ENCODE measurements at places on chromosomes 13 and 19.

DNA sequence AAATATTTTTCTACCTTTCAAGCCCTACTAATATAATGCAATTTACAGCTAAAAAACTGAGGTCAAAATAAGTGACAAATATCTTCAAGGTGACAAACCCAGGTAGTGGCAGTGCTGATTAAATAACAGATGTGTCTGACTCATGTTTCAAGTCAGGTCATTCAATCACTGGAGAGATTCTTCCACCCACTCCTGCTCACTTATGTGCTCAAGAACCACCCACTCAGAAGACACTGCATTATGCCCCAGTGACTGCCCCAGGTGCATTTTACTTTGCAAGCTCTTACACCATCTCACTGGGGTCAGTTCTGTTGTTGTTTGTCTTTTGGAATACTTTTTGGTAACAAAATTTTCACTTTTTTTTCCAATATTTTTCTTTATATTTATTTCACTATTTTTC lies 2.2 kb downstream of the ZNF100 start:
- DNase-seq: no peak

- DNase-seq: peak; percentile 65
Measured at GRCh38 chr19:35268536-35269437, at the start of gene USF2. Gene USF2, plus strand, starts transcription at chr19:35268962. Its CDS starts 140 bp downstream, at chr19:35269102.

DNA sequence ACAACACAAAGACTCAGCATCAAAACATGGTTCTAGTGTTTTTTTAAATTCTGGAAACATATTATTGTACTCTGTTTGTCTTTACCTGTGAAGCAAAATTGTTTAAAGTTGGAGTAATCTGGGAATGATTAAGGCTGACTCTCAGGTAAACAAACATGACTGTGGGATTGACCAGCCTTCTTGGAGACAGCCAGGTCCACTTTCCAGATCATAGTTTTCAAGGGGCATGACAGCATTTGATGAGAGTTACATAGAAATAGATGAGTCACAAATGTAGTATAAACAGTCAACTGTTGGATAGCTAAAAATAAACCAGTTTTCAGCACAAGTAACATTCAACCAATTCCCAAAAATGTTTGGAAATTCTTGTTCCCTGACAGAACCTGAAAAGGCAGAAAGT lies 1680.9 kb downstream of the OLFM4 start:
- DNase-seq: no peak

- DNase-seq: no peak
Measured at GRCh38 chr13:20342311-20342710, 110.2 kb upstream of the GJB6 start.

- no peak for DNase-seq
Measured at GRCh38 chr13:52950436-52950956, 78.1 kb upstream of the OLFM4 start.

DNA sequence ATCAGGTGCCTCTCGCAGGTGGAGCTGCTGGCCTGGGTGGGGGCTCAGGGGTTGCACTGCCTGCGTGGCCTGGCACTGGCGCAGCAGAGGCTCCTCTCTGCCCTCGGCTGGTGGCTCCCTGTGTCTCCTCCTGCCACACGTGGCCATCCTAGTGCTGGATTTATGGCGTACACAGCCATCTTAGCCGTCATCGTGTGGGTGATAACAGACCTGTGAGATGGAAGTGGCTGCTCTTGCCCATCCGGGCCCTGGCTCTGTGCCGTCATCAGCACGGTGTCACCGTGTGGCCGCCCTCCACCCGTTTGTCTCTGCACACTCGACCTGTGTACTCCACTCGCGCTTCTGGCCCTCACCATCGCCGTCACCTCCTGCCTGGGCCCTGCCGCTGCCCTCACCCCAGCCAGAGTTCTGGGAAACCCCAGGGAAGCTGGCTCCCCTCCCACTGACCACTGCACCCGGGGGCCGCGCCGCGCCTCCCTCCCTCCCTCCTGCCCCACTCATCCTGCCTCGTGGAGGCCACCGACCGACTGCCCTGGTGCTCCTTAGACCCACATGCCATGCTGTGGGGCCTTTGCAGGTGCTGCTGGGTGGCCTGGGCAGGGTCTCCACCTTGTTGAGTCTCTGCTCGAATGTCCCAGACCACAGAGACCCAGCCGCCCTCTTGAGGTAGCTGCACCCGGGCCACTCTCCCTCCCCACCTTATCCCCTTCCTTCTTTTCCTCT lies 29.5 kb downstream of the TMEM255B start:
- DNase-seq: no peak

DNA sequence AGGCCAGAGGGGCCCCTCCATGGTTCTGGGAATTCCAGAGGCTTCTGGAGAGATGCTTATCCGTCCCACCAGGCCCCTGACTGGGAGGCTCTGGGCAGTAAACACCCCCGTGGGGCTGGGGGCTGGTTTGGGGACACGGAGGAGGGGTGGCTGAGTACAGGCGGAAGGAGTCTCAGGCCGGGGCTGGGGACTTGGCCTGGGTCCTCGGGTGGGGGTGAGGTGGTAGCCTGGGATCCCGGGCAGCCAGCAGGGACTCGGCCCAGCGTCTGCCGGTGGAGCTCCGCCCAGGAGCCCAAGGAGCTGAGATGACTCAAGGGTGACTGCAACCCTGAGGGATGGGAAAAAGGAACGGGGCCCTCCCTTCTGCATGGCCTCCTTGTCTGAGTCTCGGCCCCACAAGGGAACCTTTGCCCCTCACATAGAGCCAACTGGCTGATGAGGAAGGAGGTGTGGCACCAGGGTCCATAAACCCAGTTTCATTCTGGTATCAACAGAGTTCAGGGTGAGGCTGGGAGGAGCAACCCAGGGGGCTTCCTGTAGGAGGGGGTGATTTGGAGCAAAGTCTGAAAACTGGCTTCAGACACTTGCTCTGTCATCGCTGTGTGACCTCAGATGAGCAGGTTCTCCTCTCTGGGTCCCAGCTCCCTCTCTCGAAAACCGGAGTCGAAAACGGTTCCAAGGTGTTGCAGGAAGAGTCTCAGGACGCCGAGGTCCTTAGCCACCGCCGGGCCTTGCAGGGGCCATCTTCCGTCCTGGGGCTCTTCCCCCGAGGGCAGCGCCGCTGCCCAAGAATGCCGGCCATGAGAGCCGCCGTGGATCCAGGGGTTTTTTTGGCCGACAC lies 809 bp downstream of the MISP start:
- DNase-seq: no peak

- peak; percentile 82 for DNase-seq
Measured at GRCh38 chr19:6476155-6476895, 5.3 kb downstream of the DENND1C start.

DNA sequence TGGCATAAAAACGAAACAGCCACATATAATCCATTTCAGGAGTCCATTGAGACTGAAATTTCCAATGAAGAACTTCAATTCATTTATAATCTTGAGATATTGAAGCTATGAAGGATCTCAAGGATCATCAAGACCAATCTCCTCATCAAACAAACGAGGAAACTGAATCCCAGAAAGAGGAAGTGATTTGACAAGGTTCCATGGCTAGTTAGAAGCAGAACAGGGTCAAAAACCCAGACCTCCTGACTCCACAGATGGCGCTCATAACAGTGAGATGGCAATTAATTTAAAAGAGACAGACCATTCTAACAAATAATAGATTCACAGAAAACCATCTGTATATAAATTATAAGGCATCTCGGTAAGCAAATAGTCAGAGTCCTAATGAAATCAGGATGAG lies 229.7 kb downstream of the KCTD12 start:
- DNase-seq: no peak

GRCh38 chr13:86710896-86711295 lies 911.7 kb upstream of the SLITRK6 start:
- DNase-seq: no peak

GRCh38 chr13:49536144-49536873 lies 40.6 kb downstream of the PHF11 start:
- DNase-seq: no peak

- DNase-seq: no peak
Measured at GRCh38 chr13:65725006-65725405, 1505.1 kb downstream of the PCDH9 start.

DNA sequence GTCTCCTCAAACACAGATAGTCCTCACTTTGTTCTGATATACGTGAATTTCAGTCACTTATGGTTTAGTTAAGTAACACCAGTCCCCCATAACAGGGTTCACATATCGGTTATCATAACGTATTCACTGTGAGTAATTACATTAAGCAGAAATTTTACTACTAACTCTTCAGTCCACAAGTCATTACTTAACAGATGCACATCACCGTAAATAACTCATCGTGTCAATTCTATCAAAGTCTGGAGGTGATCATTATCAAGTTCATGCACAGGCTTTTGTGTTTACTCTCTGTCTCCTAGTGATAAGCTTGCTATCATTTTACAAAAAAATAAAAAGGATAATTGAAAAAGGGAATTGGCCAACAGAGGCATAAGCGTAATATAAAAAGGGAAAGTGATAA lies 287.4 kb upstream of the ATXN8OS start:
- no peak for DNase-seq

DNA sequence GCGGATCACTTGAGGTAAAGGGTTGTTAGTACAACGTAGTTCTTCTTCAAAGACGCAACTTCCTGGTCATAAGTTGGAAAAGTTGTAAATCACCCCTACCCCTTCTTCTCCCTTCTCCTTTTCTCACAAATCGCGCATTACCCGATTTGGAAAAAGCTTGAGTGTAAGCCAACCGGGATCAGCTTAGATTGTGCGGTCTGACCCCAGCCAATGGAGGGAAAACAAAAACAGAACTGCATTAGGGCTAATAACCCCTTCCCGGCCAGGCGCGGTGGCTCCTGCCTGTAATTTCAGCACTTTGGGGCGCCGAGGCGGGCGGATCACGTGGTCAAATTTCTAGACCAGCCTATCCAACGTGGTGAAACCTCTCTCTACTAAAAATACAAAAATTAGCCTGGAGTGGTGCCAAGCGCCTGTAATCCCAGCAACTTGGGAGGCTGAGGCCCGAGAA lies 806 bp downstream of the ZNF90 start:
- peak; percentile 33 for DNase-seq

- DNase-seq: peak; percentile 71
Measured at GRCh38 chr19:16078759-16079707, 2.7 kb downstream of the TPM4 start.

DNA sequence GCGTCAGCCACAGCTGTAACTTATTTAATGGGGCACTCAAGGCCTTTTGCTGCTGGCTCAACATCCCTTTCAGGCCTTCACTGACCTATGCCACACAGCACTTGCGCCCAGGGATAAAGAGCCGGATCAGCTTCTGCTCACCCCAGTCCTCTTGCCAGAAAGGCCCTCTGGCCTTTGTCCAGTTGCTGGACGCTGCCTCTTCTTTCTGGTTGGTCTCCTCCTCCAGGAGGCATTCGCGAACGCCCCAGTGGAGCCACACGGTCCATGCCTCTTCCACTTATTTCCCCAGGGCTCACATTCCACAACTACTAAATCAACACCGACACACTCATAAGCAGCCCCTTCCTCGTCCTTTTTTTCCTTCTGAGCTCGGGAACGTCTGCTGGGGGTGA lies 3.7 kb upstream of the ZNF329 start:
- peak; percentile 61 for DNase-seq

GRCh38 chr19:54451331-54451871 lies 2.4 kb downstream of the LENG8 start:
- DNase-seq: no peak

GRCh38 chr13:36207672-36208071 lies 6.7 kb downstream of the SOHLH2 start:
- DNase-seq: no peak

- DNase-seq: no peak
Measured at GRCh38 chr13:39930060-39930459, 274.6 kb downstream of the COG6 start.

GRCh38 chr19:21022996-21023395 lies 2.5 kb downstream of the ZNF430 start:
- DNase-seq: no peak

DNA sequence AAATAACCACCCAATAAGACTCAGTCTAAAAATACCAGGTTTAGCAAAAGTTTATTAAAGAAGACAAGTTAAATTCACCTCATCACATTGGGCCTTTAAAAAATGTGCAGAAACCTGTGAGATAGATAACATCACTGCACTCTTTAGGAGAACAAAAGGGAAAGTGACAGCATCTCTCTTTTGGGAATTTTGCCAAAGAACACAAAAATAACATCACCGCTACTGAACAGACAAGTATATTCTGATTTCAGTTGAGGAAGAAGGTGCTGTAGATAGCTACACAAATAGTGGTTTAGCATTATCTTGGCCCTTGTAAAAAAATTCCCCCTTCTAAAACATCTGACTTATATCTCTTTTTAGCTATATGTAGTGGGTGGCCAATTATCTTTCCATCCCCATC lies 244.7 kb downstream of the VWA8 start:
- peak; percentile 18 for DNase-seq

GRCh38 chr13:61136093-61136492 lies 279.6 kb downstream of the PCDH20 start:
- DNase-seq: no peak

DNA sequence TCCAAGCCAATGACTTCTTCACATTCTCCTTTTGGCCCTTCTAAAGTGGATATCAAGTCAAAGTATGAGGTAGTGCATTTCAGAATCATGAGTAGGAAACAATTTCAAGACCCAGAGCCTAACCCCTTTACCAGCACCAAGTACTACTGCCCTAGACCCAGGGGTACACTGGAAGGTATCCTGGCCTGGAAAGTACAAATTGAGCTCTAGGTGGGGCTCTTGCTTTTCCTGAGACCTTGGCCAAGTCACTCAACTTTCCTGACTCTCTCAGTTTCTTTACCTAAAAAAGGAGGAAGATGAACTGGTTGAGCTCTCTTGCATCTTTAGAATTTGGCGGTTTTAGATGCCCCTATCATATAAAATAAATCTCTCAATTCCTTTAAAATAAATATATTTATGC lies 204.7 kb downstream of the FGF14 start:
- no peak for DNase-seq

DNA sequence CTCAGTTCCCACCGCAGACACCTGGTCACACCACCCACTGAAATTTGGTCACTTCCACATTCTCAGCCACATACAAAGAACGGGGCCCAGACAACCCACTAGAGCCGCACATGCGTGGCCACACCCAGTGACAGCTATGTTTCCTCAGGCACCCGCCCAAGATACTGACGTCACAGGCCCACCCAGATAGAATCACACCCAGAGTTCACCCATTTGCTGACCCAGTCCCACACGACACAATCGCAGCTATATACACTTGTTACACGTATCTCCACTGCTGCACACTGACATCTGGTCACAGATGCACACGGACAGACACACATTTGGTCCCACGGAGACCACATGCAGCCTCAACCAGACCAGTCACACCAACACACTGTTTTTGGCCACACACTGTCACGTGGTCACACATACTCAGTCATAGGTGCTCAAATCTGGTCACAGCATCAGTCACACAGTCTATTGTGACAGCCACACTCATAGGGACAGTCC lies 2.9 kb downstream of the NUMBL start:
- DNase-seq: no peak

Data from cerebellar cortex (tissue), 1 donor.